ENCODE measurements at places on chromosomes 5 and 9.

- DNase-seq = no peak
These were observed 2.0 kb upstream of the ZNF622 start for GRCh38 chr5:16467363-16468219.

DNA sequence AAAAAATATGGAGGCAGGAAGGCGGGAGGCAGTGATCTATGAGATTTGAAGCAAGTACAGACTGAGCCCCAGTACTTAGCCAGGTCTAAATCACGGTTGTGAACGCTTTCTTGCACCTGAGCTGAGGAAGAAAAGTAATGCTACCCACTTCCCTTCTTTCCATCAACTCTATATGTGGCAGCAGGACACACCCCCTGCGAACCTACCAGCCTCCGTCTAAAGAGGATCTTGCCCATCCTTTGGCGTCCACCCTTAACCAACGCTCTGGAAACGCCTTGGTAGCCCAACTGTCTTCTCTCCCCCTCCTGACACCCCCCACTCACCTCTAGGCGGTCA is 545 bp downstream of the HMGCS1 start:
- no peak for DNase-seq

GRCh38 chr5:177378884-177379883 is 5.0 kb upstream of the SLC34A1 start:
- no peak for DNase-seq

DNA sequence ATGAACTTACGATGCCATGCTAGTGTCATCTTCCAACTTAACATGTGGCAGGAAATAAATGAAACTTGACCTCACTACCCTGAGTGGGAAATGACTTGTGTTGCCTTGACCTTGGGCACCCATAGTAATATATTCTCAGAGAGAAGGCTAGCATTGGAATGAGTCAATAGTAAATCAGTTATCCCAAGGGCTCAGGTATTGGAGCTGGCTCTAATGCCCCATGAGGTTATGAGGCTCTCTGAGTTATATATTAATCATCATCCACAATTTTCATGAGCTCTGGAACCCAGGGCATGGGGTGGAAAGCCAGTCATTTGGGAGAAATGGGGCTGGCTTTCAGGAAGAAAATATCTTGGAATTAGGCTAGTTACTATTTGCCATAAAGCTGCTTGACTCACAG is 42.4 kb upstream of the SMIM32 start:
- DNase-seq = no peak

DNA sequence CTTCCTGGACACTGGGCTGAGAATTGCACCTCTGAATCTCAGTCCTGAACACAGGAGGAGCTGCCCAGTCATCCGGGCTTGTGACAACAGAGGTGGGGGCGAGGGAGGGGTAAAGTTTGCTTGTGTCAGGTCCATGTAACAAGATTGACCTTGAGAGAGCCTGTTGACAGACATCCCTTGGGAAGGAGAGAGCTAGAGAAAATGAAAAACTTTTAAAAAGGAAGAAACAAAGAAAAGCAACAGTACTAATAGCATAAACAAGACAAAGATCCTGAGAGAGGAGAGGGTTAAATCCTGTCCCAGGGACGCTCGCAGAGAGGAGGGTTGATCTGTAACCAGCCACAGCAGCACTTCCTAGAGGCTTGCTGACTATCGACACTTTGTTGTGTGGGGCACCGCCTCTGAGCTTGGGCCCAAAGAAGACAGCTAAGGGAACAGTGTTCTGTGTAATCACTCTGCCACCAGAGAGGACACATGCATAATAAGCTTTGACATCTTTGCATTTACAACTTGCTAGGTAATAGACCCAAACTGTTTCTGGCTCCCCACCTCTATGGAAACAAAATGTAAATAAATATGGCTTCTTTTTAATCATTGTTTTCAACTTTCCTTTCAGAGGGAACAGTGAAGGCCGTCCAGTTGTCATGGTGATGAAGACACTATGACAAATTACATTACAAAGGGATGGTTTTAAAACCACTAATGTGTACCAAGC is 363.7 kb downstream of the CSNK1G3 start:
- no peak for DNase-seq

DNA sequence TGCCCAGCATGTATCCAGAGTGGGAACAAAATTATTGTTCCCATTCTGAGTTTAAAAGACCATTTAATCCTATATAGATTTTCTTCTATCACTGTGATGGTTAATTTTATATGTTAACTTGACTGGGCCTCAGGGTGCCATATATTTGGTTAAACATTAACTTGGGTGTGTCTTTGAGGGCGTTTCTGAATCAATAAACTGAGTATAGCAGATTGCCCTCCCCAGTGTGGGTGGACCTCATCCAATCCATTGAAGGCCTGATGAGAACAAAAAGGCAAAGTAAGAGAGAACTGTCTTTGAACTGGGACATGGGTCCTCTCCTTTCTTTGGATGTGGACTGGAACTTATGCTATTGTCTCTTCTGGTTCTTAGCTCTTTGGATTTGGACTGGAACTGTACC is 17.3 kb downstream of the RIOK2 start:
- no peak for DNase-seq

- no peak for DNase-seq
These were observed 274.3 kb downstream of the CDH18 start for GRCh38 chr5:19713740-19714139.

GRCh38 chr5:7192016-7192415 is 203.9 kb upstream of the ADCY2 start:
- no peak for DNase-seq

DNA sequence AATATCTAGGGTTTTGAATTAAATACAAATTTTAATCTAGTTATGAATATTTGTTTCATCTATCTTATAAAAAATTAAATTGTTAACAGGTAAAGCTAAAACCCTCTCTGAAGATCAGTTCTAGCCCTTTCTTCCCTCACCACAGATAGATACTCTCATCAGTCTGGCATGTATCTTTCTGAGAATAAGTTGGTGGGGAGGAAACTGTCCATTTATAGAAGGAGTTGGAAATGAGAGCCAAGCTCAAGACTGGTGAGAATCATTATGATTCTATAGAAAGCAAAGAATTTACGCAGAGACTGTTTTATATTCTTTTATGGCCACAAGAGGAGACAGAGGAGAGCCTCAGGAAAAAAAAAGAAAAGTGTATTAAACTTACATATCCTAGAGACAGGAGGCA is 59.0 kb downstream of the STARD4 start:
- no peak for DNase-seq

DNA sequence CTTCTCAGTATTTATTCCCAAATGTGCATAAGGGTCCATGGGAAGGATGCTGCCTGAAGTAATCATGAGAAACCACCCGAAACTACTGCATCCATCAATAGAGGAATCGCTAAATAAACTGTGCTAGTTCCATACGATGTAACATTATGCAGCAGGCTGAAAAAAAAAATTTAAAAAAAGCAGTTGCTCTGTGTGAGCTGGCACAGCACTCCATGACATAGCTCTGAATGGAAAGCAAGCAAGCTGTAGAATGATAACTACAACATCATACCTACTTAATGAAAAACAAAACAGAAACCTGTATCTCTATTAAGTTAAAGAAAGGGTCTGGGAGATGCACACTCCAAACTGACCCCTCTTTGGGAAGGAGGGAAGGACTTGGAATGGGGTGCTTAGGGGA is 49.3 kb downstream of the SHB start:
- DNase-seq = no peak

All from stimulated activated CD4-positive, alpha-beta T cell treated with anti-CD3 and anti-CD28 coated beads, Interleukin-4, amount 100 ng/mL, for 1 hour (primary cell).